ENCODE measurements at places on chromosomes 4 and X.

GRCh38 chr4:92461732-92462131 is 158.0 kb downstream of the GRID2 start:
- DNase-seq = no peak

DNA sequence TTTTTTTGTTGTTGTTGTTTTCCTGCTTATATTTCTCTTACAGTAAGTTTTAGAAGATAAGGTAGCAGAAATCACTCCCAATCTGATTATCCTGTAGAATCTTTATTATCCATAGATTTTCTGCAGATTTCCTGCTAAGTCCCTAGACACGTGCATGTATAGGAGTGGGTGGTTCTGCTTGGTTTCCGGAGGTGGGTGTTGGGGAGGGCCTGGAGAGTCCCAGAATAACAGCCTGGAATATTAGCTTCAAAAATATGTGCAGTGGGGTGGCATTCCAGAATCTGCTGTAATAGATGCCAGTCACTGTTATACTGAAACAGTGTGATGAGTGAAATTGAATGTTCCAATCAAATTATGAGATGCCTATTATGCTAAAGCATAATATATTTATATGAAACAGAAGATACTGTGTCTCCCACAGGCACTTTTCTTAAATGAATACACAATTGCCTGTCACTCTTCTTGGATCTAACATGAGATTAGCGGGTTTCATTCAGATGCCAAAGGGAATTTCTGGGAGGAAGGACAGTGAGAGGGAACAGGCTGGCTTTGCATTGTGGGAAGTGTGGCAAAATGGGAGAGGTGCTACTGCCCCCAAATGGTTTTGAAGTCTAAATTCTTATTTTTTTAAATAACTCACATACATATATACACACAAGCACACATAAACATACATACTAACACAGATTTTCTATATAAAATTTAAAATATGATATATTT is 37.6 kb downstream of the C4orf50 start:
- no peak for DNase-seq

DNA sequence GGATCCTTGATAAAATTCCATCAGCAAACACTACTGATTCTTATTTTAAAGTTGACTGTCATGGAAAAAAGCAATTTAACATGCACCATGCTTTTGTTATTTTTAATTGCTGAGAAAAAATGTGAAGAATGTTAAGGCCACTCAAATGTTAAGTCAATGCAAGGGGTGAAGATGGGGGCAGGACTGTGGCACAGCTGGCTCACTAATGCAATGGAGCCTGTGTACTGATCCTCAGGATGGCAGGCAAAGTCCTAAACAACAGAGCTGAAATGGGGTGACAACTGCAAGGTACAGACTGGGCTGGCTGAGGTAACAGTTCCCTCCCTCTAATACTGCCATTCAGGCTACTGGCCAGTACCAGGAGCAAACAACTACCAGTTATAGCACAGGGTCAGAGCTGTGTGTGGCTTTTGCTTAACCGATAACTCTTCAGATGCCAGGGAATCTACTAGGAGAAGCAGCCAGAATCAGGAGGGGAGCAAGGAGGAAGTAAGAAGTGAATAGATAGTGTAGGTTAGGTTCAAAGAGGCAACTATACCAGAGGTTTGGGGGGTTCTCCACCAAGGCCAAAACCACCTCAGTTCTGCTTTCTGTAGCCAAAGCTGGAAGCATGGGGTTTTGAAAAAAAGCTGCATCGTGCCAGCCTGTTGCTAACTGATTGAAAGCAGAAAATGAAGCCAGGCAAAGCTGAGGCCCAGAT is 372.6 kb downstream of the OPHN1 start:
- no peak for DNase-seq

GRCh38 chr4:117385526-117385925 is 300.1 kb upstream of the TRAM1L1 start:
- DNase-seq = no peak

GRCh38 chr4:157889788-157890187 is 283.0 kb downstream of the GASK1B start:
- no peak for DNase-seq

GRCh38 chr4:65893271-65893670 is 223.0 kb upstream of the EPHA5 start:
- no peak for DNase-seq

GRCh38 chrX:53474707-53475106 is 40.5 kb upstream of the HSD17B10 start:
- DNase-seq = no peak

GRCh38 chrX:94932278-94932965 is 1258.4 kb downstream of the FAM133A start:
- no peak for DNase-seq

DNA sequence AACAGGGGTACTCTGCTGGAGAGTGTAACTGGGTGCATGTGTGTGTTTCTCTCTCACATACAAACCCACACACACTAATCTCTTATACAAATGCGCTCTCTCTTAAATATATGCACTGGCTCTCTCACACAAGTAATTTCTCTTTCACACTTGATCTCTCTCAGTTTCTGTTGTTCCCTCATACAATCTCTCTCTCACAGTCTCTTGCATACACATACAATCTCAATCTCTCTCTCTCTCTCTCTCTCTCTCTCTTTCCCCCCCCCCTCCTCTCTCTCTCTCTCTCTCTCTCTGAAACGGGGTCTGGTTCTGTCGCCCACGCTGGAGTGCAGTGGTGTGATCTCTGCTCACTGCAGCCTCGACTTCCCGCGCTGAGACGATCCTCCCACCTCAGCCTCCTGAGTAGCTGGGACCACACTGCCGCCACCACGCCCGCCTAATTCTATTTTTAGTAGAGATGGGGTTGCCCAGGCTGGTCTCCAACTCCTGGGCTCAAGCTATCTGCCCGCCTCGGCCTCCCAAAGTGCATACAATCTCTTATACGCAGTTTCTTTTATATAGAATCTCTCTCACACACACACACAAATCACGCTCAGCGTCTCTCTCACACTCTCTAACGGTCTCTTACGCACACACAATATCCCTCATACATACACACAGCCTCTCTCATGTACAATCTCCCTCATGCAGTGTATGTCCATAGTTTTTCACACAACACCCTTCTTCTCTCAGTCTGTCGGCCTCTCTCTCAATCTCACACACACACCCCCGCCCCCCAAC is 518 bp upstream of the FAM241A start:
- DNase-seq = no peak

DNA sequence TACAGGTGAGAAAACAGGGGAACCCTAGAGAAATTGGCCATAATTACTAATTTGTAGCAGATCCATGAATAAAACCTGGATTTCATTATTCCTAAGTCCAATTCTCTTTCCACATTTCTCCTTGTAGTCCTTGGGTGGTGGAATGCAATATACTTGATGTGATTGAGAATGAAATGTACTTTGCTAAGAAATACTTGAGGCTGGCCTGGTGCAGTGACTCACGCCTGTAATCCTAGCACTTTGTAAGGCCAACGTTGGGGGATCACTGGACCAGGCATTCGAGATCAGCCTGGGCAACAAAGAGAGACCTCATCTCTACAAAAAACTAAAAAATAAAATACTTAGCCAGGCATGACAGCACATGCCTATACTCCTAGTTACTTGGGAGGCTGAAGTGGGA is 15.9 kb downstream of the TMEM184C start:
- no peak for DNase-seq

- DNase-seq = no peak
Observed at GRCh38 chr4:2057382-2058065, 1.6 kb upstream of the NAT8L start.

DNA sequence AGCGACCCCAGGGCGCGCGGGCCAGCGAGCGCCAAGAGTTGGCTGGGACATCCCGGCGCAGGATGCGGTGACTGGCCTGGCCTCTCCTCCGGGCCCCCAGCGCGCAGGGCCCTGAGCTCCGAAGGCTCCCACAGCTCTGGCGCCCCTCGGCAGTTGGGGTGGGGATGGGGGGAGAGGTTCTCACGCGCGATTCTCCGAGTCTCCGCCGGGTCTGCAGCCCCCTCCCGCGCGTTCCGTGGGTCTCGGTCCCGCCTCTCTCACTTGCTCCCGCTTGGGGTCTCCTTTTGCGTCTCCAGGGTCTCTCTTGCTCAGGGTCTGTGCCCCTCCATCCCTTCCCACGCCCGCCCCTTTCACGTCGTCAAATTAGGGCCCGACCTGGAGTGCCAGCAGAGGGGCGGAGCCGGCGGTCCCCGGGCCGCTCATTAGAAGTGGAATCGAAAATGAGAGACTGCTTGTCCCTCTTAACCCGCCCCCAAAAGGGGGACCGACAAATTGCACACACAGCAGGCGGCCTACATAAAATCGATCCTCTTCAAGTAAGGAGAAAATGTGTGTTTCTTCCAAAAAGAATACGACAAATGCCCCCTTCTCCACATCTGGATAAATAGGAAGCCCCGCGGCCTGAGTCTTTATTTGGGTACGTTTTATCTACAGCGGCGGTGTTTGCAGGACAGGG is 877 bp upstream of the NKX1-1 start:
- no peak for DNase-seq

DNA sequence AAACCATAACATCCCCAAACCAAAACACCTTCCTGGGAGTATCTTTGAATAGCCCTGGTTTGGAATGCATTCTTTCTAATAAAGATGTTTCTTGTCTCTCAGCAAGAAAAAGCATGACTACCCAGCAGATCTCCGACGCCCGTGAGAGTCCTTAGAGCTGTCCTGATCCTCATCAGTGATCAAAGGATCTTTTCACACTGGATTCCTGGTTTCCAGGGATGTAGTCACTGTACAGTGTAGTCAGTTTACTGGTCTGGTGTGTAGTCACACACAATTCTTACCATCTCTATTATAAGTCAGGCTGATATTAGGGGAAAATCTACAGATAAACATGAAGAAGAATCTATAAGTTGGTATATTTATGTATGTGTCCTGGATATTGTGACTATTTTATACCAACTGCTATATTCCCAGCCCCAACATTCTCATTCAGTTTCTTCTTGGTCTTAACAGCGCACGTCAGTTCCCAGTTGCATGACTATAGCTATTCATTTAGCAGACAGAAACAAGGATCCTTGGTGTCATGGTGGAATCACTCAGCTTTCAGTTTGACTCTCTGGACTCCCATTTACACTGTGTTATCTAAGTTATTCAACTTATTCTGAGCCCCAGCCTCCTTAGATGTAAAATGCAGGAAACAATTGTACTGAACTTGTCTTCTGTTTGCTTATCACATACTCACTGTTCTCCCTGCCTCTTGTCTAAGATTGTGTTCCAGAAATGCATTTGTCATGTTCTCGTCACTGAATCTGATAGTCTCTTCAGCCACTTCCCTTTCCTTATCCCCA is 68.3 kb downstream of the SLIT2 start:
- no peak for DNase-seq

- no peak for DNase-seq
Observed at GRCh38 chrX:68596871-68597270, 50.6 kb upstream of the STARD8 start.

DNA sequence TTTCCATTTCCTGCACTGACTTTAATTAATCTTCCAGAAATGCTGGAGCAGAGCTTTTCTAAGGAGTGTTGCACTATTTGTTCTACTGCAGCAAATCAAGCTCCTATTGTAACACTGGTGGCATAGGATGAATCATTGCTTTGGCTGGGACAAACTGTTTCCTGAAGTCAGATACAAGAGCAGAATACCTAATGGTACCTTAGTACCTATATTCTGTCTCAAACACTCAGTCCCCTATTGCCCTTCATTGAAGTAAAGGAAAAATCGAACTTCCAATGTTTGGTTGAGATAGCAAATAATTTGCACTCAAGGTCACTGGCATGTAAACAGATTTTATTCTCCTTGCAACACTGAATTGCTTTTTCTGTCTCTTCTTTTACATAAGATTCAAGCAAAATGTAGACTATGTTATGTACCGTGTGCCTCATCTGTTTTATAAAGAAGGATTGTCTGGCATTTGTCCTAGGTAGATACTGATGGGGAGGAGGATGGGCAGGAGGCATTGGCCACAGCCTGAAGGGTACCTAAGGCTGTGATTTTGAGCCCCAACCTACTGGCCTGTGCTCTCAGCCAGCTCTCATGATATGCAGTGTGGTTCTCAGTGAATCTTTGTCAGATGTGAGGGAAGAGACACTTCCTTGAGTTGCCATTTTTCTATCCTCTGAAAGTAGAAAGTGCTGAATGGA is 141.6 kb downstream of the AASDH start:
- DNase-seq = no peak

- DNase-seq = no peak
Observed at GRCh38 chr4:147012059-147012707, 66.5 kb upstream of the TTC29 start.

DNA sequence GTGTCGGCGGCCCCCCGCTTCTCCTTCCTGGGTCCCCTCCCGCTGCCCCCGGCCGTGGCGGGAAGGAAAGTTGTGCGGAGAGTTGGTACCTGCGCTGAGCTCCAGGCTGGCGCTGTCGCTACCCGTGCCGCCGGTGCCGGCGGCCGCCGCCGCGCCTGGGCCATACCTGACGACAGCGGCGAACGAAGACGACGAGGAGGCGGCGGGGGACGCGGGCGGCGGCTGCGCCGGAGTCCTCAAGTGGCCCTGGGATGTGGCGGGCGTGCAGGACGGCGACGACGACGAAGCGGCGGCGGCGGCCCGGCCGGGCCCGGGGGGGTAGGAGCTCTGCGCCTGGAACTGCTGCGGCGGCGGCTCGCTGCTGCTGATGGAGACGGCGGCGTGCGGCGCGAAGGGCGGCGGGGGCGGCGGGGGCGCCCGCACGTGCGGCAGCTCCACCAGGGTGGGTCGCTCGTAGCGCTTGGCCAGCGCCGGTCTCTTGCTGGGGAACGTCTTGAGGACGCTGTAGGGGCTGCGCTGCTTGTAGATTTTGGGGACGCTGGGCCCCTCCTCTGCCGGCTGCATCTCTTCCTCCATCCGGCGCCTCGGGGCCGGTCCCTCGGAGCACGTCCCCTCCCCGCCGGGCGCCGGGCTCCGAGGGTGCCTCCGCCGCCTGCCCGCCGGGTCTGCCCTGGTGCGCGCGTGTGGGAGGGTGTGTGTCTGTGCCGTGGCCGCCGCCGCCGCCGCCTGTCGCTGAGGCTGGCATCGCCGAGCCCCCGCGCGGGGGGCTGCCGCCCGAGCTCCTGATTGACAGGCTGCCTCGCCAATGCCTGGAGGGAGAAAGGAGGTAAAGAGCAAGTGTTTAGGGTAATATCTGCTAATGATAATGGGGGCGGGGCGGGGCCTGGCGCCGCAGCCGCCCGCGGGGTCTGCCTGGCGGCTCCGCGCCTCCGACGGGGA is 618 bp downstream of the BEND4 start:
- DNase-seq = no peak

Measured in NCI-H460 (cell line).